Activated CD8-positive, alpha-beta T cell treated with anti-CD3 and anti-CD28 coated beads, Interleukin-2, amount 10 ng/mL, durations not matched to agents 7 days and 5 days (primary cell): ENCODE measurements at places on chromosomes 6 and 20. TPM values are rescaled to one million over a fixed set of nuclear protein-coding genes. Genes with fewer than 3 reads are reported as not detected.
A peak's percentile ranks its signal among the peaks of the same experiment; 100 is the strongest.

DNA sequence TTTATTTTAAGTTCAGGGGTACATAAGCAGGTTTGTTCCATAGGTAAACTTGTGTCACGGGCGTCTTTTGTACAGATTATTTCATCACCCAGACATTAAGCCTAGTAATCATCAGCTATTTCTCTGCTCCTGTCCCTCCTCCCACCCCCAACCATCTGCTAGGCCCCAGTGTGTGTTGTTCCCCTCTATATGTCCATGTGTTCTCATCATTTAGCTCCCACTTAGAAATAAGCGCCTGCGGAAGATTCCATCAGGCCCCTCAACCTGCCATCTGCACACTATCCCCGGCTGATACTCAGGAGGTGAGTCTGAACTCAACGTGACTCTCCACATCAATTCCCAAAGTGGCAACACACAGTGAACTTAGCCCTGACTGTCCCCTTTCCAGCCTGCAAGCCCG is 228.0 kb upstream of the SYNDIG1 start:
- H3K27ac ChIP-seq, result no peak overlapping the region
- H3K27me3 ChIP-seq, result peaks cover 26% of the 10 kb centered on the region
- no peaks in the 10 kb centered on the region for H3K36me3 ChIP-seq
- H3K4me3 ChIP-seq, result no peak overlapping the region

DNA sequence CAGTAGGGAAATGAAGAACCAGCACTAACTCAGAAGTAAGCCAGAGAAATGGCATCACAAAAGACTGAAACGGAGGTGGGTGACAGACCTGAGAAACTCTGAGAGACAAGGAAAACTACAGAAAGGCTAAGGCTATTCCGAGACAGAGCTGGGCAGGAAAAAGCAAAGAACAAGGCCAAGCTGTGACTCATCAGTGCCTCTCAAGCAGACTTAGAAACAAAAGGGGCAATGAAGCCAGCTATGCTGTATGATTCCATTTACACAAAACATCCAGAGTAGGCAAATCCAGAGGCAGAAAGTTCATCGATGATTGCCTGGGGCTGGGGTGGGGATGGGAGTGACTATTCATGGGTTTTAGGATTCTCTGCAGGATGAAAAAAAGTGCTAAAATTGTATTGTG is 50.0 kb downstream of the SLC23A2 start:
- no peak overlapping the region for H3K4me3 ChIP-seq
- no peaks in the 10 kb centered on the region for H3K27me3 ChIP-seq
- no peak for DNase-seq
- peaks cover 13% of the 10 kb centered on the region for H3K36me3 ChIP-seq
- H3K4me1 ChIP-seq, result peaks cover 25% of the 10 kb centered on the region

- H3K27ac ChIP-seq, result no peak overlapping the region
- H3K27me3 ChIP-seq, result no peaks in the 10 kb centered on the region
- no peaks in the 10 kb centered on the region for H3K36me3 ChIP-seq
- no peak overlapping the region for H3K4me3 ChIP-seq
Observed at GRCh38 chr6:121143476-121143875, 190.8 kb downstream of the TBC1D32 start.

- H3K4me3 ChIP-seq, result peak overlapping the region; percentile 38
- H3K36me3 ChIP-seq, result peaks cover 12% of the 10 kb centered on the region
- H3K27me3 ChIP-seq, result peaks cover 80% of the 10 kb centered on the region
- H3K27ac ChIP-seq, result peak overlapping the region; percentile 52
- H3K4me1 ChIP-seq, result peaks cover 8% of the 10 kb centered on the region
Observed at GRCh38 chr6:100465701-100466409, 1.1 kb upstream of the SIM1 start.

The EEF1E1 gene
- total RNA-seq, result 44.2 TPM

The FLRT3 gene
- not detected for total RNA-seq

The FAM83C gene
- not detected for total RNA-seq

The DUSP22 gene
- total RNA-seq, result 33.2 TPM
